Posterior vena cava (tissue), 2 donors: ENCODE measurements at places on chromosomes 5 and 9. TPM values are rescaled to one million over a fixed set of nuclear protein-coding genes. Genes with fewer than 3 reads are reported as not detected.

DNA sequence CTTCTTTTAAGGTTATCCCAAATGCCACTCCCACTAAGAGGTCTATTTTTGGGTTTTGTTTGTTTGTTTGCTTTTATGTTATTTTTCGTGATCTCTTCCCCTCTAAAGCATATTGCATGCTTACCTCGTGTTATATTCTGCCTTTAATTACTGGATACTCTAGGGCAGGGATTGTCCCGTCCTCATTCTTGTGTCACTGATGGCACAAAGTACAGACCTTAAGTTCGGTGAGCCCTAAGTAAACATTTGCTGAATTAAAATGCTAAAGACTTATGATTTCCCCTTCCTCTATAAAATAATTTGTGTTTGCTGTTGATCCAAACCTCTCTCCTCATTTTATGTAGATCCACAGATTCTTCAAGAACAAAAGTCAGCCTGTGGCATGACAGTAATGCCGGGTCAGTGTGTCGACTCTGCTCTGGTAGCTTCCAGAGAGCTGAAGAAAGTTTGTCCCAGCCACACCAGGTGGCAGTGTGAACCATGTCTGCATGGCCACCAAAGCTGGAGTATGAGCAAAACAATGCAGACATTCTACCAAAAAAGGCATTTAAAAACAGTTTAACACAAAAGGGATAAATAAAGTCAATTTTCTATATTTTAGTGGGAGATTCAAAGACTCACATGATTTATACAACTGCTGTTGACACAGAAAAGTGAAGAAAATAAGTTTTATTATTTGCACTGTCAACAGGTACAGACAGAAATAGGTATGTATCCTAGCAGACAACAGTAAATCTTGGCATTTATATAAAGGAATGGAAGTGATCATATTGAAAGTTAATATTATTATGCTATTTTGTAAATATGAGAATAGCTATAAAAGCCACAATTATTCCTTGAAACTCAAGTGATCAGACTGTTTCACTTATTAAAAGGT lies 17.9 kb upstream of the POC5 start:
- DNase-seq = no peak

The ZNF462 gene
- total RNA-seq = 20.0 TPM

The IGIP gene
- 21.3 TPM for total RNA-seq

The C5orf58 gene
- total RNA-seq = not detected
